ENCODE measurements at places on chromosomes 12 and 14. TPM values are rescaled to one million over a fixed set of nuclear protein-coding genes. Genes with fewer than 3 reads are reported as not detected.

Gene REP15
- 4.3 TPM for total RNA-seq

GRCh38 chr12:22103418-22103817, 57.4 kb downstream of the CMAS start:
- DNase-seq: no peak

- no peak for DNase-seq
Observed at GRCh38 chr12:74539261-74539660, 1.6 kb downstream of the ATXN7L3B start.

DNA sequence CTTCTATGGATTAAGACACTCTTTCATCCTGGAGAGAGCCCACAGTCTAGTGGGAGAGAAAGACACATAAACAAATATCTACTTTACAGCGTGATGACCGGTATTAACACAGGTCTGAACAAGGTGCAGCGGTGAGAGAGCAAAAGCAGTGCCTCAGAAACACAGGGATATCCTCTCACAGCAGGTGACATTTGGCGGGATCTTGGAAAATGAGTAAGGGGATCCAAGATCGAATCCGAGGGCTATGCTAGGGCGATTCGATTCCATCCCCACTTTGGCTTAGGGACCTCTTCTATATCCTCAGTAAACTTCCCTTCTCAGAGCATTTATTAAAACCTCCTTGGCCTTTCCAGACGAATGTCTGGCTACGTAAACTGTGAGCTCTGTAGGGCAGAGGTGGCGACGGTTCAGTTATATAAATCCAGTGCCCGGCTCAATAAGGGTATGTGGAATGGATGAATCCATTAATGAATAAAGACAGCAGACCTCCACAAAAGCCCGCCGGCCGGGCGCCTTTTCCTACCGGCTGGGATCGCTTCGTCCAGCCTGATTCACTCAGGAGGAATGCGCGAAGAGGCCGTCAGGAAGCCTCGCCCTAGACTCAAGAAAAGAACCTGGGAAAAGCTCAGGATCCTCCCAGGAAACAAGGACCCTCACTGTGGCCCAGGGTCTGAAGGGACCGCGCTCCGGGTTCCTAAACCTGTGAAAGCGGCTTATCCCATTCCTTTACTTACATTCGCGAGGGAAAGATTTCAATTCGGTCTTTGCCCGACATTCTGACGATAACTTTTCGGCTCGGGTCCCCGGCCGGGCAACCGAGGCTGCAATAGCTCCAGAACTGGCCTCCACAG, 455 bp downstream of the ATP6V1D start:
- no peak for DNase-seq

DNA sequence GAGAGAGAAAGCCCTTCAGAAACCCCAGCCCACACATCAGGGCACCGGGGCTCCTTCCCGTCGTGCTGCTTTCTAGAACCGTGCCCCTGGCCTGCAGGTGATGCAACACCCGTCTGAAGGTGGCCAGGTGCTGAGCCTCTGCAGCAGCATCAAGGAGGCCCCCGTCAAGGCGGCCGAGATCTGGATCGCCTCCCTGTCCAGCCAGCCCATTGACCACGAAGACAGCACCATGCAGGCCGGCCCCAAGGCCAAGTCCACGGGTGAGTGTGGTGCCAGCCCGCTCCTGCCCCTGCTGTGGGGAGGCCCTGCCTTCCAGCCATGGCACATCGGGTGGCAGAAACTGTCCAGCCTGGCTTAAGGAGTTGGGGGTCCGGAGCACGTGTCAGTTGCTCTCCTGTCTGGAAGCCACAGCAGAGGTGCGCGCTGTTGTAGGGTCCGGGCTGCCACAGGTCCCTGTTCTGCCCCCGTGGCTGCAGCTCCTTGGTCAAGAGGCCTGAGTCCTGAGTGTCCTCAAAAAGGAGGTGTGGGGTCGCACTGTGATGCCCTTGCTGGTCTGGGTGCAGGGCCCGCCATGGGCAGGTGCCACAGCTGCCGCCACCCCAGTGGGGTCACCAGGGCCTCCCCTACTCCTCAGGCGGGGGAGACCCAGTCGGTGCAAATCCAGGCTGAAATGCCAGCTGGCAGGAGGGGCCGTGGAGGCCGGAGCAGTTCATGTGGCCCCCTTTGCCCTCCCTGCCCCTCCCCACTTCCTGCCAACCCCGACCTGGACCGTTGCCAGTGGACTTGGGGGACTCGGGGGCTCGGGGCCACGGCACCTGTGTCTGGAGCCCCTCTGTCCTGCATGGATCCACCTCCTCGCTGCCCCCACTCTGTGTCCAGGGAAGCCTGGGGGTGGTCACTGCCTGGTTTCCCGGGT, 31.0 kb upstream of the TEX22 start:
- no peak for DNase-seq
